ENCODE measurements at places on chromosomes 7 and 10. TPM values are rescaled to one million over a fixed set of nuclear protein-coding genes. Genes with fewer than 3 reads are reported as not detected.

- no peak for DNase-seq
Measured at GRCh38 chr10:71528371-71529206, 131.9 kb downstream of the CDH23 start.

Gene DNAJC9
- 17.4 TPM for total RNA-seq

Gene LBX1
- not detected for total RNA-seq

DNA sequence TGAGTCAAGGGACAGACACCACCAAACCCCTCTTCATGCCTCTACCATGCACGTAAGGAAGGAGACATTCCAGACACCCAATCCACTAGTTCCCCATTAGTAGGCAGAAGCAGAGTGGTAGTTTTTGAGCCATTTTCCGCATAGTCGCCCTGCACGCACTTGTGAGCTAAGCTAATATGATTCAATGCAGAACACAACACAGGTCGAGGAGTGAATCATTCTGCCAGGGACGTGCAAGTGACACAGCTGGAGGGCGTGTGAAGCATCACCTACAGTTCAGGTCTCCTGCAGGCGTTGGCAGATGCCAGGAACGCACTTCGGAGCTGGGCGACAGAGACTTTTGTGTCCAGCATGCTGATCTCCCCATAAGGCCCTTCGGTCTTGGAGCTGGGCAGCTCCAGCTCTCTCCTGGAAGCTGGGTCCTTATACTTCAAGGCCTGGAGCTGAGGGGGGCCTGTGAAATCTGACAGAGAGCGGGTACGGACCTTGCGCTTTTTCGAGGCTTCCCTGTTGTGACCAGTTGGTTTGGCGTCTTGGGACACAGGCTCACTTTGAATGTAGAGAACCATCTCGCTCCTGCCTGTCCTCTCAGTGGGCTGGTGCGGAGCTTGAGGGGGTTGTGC, 102.4 kb downstream of the SVIL start:
- no peak for DNase-seq

Gene PTF1A
- total RNA-seq, result 1.9 TPM

GRCh38 chr7:88668591-88668990, 90.9 kb upstream of the ZNF804B start:
- no peak for DNase-seq

DNA sequence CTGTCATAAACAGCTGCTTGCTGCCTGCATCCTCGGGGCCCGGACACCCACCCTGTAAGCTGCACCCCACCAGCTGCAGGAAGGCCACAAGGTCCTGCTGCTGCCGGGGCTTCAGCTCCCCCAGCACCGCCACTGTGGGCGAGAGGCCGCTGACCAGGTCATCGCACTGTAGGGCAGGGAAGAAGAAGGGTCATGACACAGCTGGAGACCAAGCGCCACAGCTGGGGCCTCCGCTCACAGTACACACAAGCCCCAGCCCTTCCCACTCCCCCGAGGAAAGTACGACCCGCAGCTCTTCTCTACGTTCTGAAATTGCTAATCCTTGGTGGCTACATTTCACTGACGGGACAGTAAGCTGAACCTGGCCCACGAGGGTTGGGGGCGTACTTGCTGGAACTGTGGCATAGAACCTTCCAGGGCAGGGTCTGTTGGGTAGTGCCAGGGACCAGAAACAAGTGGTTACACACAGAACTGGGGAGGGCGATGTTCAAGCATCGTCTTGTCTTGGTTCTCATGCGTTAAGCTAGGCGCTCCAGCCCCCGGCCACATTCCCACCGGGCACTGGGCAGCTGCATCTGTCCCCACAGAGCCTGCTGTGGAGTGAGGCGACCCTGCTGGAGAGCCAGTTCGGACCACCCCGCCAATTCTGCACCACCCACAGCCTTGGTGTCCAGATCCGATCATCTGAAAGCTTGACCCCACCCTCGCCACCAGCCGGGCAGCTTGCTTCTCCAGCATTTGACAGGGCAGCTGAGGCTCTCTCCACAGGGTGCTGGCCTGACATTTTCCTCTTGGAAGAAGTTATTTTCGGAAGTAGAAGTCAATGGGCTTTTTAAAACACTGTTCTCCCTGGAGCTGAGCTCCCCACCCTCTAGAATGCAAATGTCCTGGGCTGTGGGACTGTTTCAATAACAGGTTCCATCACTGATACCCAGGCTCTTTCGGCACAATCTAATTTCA, 50.8 kb downstream of the GSDME start:
- no peak for DNase-seq
